ENCODE measurements at places on chromosomes 4 and X.

GRCh38 chr4:182840108-182840507 lies 77.1 kb downstream of the DCTD start:
- DNase-seq = no peak

- no peak for DNase-seq
These were observed 267.5 kb downstream of the FAT4 start for GRCh38 chr4:125582302-125582701.

GRCh38 chrX:40385256-40385655 lies 195.5 kb upstream of the ATP6AP2 start:
- DNase-seq = no peak

DNA sequence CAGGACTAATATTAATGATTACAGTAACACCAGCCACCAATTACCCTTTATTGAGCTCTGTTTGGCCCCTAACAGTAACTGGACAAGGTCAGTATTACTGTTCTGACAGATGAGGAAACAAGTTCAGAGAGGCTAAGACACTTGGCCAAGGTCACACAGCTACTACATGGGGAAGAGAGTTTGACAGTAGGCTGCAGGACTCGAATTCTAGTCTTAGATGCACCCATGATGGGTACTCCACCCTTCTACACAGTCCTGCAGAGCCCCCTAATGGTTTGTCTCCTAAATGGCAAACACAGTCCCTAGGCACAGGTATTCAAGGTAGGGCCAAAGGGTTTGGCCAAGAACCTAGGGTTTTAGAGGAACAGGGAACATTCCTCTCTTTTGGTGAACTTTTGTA lies 93.9 kb downstream of the NSUN7 start:
- no peak for DNase-seq

DNA sequence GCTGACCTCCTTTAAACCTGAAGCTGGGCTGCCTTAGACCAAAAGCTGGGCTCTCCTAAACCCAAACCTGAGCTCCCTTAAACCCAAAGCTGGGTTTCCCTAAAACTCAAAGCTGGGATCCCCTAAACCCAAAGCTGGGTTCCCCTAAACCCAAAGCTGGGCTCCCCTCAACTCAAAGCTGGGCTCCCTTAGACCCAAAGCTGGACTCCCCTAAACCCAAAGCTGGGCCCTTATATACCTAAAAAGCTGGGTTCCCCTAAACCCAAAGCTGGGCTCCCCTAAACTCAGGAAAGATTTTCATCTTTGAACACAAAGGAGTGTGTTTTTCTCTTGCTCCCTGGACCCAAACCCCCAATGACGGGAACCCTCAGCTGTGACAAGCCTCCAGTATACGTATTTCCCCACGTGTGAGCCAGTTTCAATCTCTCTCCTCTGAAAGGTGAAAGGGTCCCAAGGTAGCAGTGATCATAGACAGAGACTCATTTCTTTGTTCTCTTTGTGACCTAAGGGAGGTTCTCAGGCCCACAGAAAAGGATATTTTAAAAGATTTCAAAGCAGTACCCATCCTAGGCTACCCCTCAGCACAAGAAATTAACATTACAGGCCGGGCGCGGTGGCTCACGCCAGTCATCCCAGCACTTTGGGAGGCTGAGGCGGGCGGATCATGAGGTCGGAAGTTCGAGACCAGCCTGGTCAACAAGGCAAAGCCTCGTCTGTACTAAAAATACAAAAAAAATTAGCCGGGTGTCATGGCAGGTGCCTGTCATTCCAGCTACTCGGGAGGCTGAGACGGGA lies 31.3 kb upstream of the ASMTL start:
- peak; percentile 55 for DNase-seq

DNA sequence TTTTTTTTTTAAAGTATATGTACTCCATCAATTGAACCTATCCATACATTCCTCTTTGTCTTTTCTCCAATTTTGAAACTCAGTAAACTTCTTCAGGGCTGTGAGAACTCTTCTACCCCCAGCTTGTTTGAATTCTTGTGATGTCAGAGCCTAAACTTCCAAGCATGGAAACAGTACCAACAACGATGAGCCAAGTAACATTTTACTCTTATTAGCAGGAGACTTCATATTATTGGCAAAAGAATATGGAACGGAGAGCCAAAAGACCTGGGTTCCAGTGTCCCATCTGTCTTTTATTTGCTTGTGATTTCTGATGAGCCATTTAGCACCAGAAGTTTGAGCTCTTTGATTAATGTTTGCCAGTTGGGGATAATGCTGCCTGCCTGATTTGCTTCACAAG lies 5.3 kb downstream of the DIAPH2 start:
- no peak for DNase-seq

- DNase-seq = no peak
These were observed 155.9 kb downstream of the KIT start for GRCh38 chr4:54813674-54814073.

- DNase-seq = no peak
These were observed 19.9 kb downstream of the COPS4 start for GRCh38 chr4:83054928-83055327.

- DNase-seq = no peak
These were observed 459.7 kb upstream of the FAT1 start for GRCh38 chr4:187183346-187183745.

- DNase-seq = no peak
These were observed 76.3 kb downstream of the PTTG2 start for GRCh38 chr4:38036548-38036947.

GRCh38 chrX:150255441-150256296 lies 107.4 kb upstream of the MAMLD1 start:
- DNase-seq = no peak
